ENCODE measurements at places on chromosomes 5 and 9.

- DNase-seq, result no peak
Observed at GRCh38 chr5:126030698-126031097, 392.5 kb upstream of the GRAMD2B start.

DNA sequence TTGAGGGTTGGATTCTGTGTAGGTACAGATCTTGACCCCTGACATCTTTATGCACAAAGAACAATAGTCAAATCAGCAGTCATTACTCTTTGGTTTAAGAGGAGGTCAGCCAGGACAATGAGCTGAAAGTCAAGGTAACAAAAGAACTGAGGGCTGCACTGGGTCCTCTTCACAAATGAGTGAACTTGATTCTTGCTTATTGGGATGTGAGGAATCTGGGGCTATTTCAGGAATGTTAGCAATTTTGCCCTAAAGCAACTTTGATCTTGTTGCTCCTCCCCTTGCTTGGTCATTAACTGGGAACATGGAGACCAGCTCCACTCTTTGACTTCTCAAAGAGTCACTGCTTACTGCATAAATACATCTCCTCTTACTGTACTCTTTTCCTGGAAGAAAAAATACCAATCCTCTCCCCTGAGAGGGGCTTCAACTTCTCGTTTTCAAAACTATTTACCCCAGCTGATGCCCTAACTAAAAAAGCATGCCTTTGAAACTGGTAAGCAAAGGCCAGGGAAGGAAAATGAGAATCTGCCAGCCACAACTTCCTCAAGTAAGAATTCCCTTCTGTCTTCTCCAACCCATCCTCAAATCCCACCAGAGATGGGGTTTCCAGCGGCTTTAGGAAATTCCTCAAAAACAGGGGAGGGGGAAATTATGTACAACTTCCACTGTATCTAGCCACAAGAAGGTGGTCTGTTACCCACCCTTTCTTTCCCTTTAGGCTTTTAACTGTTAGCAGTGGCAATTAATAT is 368.3 kb downstream of the ENC1 start:
- DNase-seq, result no peak

- no peak for DNase-seq
Observed at GRCh38 chr5:2894736-2895135, 143.3 kb upstream of the IRX2 start.

GRCh38 chr9:72542917-72543316 is 21.5 kb downstream of the TMC1 start:
- DNase-seq, result no peak

DNA sequence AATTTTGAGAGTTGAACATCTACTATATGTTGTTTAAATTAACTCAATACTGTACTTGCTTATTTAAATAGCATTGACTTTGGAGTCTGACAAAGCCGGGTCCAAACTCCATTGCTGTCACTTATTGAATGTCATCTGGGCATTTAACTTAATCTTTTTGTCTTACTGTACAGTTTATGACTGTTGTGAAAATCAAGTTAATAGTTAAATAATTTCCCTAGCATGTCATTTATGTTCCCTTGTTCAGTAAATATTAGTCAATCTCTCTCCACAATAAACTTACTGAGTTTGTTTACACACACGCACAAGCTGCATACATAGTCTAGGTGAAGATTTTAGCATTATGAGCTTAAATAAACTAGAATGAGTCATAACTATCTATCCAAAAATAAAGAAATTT is 6.3 kb upstream of the UGCG start:
- no peak for DNase-seq

DNA sequence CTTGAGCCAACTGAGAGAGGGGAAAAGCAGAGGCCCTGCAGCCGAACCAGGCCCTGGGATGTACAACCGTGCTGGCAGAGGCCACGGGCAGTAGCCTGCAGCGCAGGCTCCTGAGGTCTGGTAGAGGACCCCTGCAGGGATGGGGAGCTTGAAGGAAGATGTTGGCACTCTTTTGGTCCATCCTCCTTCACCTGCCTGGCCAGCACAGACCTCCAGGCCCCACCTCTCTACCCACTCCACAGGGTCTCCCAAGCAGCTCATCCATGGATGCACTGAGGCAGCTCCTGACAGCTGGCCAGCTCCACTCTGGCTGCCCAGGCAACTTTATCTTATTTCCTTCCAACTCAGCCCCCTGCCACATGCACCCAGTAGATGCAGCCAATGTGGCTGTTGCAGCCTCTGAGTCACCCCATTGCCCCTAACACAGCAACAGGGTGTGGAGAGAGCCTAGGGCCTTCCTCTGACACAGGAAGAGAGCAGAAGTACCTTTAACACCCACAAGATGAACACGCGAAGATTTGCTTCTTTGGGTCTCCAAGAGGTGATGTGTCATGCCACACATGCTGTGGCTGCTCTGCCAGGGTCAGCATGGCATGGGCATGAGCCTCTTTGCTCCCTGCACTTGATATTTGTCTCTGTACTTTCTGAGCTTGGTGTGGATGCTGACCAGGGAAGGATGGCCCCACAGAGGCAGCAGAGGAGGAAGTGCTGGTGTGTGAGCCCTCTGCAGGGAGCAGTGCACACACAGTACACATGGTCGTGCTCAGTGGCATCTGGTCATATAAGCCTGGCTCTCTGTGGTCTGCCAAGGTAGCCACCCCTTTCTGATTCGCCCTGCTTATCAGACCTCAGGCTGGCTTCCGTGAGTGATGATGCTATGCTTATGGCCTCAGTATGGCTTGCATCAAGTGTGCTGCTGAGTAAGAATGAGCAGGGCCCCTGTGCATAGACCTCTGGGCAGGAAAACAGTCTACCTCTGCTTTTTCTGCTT is 117.2 kb downstream of the NRG2 start:
- no peak for DNase-seq

- no peak for DNase-seq
Observed at GRCh38 chr5:18010053-18010452, 375.8 kb downstream of the TAF11L14 start.
